ENCODE measurements at places on chromosomes 7 and 10.

DNA sequence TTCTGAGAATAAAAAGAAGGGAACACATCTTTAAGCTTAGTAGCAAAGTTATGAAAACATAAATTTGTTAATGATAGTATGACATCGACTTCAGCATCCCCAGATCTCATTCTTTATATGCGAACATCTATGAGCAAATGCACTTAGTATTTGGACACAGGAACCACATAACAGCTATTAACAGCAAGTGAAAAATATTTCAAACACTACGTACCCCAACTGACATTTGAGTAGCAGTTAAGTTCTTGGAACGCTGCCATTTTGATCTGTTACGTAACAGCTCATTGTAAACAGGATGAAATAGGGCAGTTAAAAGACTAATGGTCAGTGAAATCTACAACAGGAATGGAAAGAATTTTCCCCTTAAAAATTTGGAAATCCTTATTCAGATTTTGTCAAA lies 428.9 kb downstream of the TNS3 start:
- peak; percentile 56 for DNase-seq

DNA sequence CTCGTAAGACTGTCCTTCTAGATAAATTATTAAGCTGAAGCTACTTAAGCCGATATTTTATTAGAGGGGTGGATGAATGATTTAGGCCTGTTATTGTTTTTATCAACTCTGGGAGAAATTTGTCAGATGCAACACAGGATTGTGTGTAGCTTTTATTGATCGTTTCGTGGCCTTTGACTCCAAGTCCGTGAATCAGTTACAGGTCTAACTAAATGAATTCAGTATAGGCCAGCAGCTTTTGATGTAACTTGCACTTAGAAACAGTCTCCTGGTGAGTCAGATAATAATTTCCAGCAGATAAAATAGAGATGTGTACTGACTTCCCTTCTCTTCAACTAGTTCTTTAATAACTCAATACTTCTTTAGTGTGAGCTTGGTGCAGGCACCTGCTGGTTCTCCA lies 341.7 kb upstream of the SMIM30 start:
- DNase-seq = no peak

DNA sequence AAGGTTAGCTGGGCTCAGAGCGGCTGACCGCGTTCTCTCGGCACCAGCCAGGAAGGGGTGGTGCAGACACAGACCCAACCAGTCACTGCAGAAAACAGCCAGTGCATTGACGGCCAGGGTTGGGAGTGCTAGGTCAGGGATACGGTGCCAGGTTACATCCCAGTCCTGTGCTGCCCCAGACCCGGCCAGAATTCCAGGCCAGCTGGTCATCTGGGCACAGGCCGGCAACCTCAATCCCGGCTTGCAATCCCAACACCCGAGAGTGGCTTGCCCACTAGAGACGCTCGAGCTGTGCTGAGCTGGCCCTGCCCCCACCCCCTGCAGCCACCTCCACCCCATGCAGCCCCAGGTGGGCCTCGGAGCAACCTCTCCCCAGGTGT lies 3.8 kb downstream of the PRAP1 start:
- DNase-seq = no peak

- no peak for DNase-seq
Observed at GRCh38 chr10:71252220-71252619, 39.9 kb downstream of the UNC5B start.

GRCh38 chr7:29847496-29847895 lies 41.2 kb downstream of the WIPF3 start:
- no peak for DNase-seq

DNA sequence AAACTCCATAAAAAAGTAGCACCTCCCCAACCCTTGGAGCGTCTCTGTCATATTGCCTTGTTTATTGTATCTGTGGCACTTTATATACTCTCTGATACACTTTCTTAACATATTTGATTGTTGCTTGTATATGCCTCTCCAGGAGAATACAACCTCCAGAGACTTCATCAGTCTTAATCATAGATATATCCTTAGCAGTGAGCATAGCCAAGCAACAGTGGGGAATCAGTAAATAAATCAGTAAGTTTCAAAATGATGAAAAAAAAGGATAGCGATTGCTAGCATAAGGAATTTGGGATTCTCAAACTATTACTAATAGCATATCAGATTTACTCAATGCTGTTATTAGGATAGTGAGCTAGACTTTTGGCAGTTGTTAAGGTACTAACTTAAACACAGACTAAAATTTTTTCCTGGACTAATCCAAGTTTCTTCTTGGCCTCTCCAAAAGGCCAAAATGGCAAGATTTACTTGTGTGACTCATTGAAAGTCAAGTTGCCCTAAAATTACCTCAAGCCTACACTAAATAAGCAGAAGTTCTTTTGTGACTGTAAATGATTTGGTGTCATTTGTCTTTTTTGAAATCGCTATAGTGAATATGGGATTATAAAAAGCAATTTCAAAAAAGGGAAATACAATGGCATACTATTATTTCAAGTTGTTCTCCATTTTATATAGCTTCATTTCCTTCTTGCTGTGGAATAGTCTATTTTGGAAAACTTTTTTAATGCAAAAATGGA lies 177.9 kb downstream of the CHN2 start:
- no peak for DNase-seq

- DNase-seq = no peak
Observed at GRCh38 chr10:105148456-105148855, 507.4 kb downstream of the SORCS3 start.

DNA sequence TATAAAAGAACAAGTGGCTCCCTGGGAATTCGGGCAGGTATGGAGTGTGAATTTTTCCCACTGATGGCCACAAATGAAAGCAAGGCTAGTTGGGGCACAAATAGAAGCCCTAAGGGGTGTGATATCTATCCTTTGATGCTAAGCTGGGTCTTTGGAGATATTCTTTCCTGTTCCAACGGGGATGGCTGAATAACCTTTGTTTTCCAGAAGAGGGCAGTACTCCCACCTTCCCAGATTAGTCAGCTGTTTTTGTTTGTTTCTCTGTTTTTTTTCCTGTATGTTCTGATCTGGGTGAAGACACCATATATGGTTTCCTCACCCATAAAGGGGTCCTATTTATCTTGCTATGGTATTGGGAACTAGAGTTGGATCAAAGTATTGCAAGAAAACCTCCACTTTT lies 947.7 kb upstream of the SORCS1 start:
- no peak for DNase-seq
